Femur (tissue), 1 donor: ENCODE measurements at places on chromosomes 16 and 17.

- DNase-seq, result peak; percentile 93
Measured at GRCh38 chr16:88922114-88922825, 54.7 kb downstream of the CBFA2T3 start.

DNA sequence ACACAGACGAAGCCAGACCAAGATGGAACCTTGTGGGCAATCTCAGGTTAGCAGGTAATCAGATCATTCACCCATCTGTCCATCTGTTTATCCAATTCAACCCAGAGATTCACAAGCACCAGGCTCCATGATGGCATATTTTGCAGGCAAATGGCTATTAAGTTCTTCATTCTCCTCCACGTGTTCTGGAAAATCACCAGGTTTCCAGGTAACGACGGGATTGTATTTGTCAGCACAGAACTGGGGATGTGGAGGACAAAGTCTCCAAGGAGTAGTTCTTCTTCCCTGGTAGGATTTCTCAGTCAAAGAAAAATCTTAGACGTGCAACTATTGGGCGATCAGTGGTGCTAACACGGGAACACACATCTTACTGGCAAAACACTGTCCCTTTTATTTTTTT lies 368.8 kb downstream of the SLC39A11 start:
- no peak for DNase-seq

GRCh38 chr17:61354895-61355874 lies 44.5 kb upstream of the TBX2 start:
- DNase-seq, result no peak

DNA sequence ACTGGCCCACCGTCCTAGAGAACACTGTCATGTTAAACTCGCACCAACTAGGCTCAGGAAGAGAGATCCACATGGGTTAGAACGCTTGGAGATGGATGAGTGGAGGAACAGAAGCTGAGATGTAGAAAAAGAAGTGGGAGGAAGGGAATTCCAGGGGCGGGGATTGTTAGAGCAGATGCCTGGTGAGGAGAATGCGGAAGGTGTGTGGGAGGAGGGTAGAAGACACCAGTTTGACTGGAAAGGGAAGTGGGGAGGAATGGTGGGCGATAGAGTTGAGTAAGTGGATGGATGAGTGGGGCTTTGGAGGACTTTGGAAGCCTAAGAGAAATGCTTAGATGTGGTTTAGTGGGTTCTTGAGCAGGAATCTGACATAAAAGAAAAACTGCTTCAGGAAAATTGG lies 37.4 kb downstream of the DHX38 start:
- DNase-seq, result no peak

- DNase-seq, result no peak
Measured at GRCh38 chr16:88800277-88800592, 3.4 kb upstream of the CDT1 start.

DNA sequence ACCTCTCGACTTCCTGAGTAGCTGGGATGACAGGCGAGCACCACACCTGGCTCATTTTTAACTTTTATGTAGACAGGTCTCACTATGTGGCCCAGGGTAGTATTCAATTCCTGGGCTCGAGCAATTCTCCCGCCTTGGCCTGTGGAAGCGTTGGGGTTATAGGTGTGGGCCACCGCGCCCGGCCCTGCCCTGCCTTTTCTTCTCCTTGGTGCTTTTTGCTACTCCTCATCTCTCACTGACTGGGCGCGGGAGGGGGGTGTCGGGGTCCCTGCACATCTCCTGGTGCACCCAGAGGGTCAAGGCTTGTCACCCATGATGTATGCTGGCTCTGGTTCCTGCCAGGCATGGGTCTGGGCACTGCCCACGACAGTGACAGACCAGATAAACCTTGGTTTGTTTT lies 2.9 kb downstream of the MCRIP2 start:
- no peak for DNase-seq

DNA sequence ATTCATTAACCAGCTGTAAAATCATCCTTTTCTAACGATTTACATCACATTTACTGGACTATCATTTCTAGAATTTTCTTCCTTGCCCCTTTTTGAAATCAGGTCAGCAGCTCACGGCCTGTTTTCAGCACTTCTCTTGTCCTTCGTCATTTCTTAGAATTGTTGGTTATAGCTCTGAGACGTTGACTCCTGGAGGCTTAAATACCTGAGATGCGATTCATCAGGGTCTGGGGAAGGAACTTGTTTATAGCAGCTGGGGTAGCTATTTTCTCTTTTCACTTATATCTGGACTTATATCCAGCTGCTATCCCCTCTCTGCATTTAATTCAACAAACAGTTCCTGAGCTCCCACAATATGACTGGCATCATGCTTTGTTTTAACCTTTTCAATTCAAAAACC lies 338.7 kb upstream of the TNRC6C start:
- DNase-seq, result no peak

- DNase-seq, result no peak
Measured at GRCh38 chr16:22123759-22124490, 31.6 kb downstream of the VWA3A start.

DNA sequence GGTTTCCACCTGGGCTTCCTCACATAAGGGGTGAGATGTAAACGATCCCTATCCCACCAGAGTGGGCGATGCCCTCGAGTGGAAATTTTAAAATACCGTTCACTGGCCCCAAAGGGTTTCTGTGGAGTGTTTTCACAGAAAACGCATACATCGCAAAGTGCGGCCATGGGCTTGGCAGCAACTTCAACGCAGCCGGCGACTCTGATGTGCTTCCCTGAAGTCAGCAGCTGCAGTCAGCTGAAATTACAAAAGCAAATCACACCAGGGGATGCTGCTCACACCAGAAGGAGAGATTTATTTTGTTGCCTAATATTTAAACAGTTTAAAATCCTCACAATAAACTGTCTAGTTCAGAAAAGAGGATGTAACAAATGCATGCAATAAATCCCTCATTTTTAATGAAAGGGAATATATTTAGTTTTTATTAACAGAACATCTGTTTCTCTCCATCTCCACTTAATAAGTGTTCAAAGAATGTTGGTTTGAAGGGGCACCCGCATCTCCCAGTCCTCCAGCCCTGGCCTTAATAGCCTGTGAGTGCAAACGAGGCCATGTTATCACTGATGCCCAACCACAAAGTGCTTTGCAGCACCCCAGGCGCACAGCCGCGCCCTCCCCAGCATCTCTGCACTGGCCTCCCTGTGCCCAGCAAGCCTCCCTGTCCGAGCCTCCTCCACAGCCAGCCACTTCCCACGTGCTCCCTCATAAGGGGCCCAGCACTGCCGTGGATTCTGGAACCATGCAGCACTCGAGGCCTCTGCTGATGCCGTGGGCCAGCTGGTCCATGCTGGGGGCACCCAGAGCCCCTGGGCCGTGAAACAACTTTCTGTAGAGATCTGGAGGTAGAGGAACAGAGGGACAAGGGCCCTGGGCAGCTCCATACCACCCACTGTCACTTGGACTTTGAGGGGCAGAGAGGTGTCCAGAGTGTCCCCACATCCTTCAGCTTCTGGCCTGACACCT lies 17.3 kb upstream of the XYLT2 start:
- peak; percentile 50 for DNase-seq

DNA sequence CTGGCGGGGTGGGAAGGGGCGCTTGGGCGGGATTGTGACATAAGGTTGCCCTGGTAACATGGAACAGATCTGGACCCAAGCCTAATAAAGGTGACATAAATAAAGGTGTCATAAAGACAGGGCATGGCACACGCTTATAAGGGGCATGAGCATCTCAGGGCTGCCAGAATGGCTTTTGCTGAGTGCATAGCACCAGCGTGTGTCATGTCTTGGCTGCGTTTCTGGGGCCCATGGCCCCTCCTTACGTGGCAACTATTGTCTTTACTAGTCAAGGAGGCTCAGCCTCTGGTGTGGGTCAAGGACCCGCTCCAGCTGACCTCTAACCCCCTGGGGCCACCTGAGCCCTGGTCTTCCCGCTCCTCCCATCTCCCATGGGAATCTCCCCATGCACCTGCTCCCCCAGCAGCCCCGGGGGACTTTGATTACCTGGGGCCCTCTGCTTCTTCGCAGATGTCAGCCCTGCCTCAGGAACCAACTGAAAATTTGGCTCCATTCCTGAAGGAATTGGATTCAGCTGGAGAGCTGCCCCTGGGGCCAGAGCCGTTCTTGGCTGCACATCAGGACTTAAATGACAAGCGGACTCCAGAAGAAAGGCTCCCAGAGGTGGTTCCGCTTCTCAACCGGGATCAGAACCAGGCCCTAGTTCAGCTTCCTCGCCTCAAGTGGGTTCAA lies 13.9 kb downstream of the LRRC37B start:
- DNase-seq, result no peak

GRCh38 chr16:2179576-2179975 lies 16.8 kb downstream of the CASKIN1 start:
- no peak for DNase-seq

DNA sequence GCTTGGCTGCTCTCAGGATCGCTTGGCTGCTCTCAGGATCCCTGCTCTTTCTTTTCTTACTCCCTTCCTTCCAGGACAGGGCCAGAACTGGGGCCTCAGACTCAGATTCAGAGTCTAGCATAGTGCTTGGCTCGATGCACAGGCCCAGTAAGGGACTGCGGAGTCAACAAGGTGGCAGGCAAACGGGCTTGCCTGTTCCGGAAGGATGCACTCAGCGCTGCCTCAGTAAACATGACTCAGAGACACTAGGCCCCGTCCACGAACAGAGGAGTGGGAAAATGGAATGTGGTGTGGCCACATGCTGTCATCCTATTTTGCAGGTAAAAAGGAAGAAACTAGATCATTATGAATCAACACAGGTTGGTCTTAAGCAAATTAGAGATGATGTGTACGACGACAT lies 9.8 kb downstream of the SPHK1 start:
- DNase-seq, result no peak

DNA sequence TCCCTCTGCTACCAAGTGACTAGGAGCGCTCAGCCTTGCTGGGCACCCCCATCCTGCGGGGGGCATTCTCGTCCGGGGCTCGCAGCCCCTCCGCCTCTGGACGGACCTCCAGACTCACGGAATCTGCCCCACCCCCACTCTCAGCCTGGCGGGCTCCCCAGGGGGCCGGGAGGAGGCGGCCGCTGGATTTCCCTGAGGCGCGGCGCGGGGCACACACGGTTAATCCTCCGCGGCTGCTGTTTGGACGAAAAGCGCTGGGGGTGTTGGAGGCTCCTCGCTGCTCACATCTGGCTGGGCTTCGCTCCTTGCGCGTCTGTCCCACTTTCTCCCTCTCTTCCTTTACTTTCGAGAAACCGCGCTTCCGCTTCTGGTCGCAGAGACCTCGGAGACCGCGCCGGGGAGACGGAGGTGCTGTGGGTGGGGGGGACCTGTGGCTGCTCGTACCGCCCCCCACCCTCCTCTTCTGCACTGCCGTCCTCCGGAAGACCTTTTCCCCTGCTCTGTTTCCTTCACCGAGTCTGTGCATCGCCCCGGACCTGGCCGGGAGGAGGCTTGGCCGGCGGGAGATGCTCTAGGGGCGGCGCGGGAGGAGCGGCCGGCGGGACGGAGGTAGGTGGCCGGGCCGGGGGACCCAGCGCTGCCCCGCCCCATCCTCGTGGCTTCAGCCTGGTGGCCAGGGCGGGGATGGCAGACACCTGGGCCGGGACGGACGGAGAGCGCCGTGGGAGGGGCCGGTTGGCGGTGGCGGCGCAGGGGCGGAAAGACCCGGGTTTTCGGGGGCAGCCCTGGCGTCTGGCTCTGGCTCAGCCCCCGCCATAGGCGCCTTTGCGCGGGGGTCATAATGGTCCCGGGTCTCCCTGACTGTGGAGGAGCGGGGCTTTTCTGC lies at the start of gene C1QTNF1:
Gene C1QTNF1, plus strand, starts transcription at position 284 of the 886 bp plus-strand sequence. CDS start 19,800 bp downstream, outside the sequence.
- DNase-seq, result peak; percentile 82

GRCh38 chr17:40500709-40501108 lies 714 bp downstream of the TNS4 start:
- no peak for DNase-seq

DNA sequence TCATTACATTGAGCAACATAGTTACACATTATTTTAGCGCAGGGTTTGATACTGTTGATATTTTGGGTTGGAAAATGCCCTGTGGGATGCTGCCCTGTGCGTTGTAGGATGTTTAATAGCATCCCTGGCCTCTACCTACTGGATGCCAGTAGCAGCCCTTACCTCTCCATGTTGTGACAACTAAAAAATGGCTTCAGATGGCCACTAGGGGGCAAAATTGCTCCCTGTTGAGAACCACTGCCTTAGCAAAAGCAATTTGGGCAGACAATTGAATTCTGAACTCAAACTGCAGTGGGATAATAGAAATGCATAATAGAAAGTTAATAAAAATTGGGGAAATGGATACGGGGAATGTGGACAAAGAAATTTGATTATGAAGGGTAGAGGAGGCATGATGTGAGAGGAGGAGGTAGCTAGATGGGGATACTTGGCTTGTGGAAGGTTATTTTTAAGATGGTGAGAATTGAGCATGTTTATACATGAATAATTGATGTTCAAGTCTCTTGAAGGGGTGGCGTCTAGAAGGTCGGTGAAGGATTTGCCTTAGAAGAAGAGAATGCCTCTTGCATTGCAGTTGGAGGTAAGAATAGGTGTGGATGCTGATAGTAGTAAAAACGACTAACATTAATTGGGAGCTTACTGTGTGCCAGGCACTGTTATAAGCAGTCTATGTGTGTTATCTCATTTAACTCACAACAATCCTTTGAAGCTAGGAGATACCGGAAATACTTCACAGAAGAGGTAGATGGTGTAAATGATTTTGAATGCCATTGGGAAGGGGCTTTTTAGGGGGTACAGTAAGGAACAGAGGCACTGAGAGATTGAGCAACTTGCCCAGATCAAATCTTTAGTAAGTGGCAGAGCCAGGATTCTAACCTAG lies 19.0 kb downstream of the HEATR9 start:
- DNase-seq, result peak; percentile 30

DNA sequence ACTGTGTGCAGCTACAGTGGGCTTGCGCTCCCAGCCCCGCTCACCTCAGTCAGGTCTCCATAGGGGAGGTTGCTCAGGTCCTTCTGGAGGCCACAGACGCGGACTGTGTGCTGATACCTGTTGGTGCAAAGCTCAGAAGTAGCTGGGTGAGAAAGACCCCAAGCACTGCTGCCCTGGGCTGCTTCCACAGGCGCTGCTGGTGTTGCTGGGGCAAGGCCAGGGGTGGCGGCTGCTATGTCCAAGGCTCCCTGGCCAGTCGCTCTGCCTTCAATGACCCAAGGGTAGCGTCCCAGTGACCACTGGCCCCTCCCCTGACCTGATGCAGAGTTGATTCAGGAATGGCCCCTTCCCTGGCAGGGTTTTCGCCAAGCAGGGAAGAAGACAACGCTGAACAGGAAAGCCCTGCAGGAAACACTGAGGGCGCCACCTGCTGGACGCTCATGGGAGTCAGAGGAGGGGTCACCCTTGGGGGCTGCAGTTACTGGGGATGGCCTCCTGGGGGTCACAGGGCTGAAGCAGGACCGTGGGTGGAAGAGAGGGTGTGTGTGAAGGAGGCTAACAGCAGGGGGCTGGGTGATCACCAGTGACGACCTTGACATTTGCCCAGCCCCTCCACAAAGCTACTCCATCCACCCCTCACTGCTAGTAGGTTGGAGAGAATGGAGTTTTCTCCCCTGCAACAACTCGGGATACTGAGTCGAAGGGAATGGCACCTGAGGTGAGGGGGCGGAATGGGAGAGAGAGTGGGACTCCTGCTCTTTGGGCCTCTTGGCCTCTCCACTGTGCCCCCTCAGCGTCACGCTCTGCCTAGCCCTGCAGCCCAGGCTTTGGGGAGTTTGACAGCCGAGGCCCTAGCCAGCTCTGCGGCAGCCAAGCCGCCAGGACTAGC lies 38.3 kb downstream of the ABCC12 start:
- peak; percentile 54 for DNase-seq
